Hepatocyte (in vitro differentiated cells): ENCODE measurements at places on chromosomes 3 and 15. TPM values are rescaled to one million over a fixed set of nuclear protein-coding genes. Genes with fewer than 3 reads are reported as not detected.

DNA sequence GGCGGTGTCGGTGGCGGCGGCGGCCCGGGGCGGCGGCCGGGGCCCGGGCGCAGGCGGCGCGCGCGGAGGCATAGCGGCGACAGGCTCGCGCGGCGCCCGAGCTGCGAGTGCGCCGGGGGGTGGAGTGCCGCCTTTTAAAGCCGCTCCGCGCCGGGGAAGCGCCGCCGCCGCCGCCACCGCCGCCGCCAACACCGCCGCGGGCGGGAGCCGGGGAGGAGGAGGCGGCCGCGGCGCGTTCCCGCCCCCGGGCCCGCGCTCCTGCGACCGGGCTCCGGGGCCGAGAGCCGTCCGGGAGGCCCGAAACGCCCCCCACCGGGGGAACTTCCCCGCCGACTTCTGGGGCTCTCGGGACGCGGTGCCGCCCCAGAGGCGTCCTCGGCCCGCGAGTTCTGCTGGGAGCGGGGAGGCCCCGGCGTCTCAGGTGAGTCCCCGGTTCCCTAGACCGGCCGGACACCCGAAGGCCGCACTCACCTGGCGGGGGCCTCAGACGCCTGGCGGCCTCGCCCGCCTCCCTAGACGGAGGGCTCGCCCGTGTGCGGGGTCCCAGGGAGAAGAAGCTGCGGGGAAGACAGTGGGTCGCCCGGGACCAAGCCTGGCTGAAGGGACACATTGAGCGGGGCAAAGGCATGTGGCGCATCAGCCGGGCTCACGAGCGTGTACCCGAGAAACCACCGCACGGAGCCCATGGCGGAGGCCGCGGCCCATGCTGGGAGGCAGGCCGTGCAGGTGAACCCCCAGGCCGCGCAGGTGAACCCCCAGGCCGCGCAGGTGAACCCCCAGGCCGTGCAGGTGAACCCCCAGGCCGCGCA lies at the start of gene PCSK6:
PCSK6 (minus strand) TSS at position 109 of the 809 bp plus-strand sequence; CDS start at position 72, 37 bp downstream.
- H3K36me3 ChIP-seq: no peaks in the 10 kb centered on the region
- peak; percentile 69 for DNase-seq
- H3K4me3 ChIP-seq: peak within 1 kb of the TSS; percentile 16
- H3K4me1 ChIP-seq: no peaks in the 10 kb centered on the region
- H3K27ac ChIP-seq: no peak within 1 kb of the TSS

DNA sequence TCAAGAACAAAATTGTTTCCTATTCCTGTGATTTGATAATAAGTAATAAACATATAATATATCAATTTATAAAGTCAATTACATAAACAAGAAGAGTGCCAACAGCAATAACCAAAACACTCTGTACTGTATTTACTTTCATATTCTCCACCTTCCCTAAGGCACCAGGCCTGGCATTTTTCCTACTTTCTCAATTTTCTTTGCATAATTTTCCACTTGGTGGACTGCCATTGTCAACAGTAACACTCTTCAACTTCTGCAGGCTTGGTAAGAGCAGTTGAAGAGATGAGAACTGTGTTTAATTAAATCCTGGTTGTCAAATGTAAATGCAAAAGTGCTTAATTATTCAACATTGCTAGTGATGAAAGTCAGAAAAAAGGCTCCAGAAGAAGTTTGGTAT lies 229.8 kb upstream of the PLSCR5 start:
- DNase-seq: no peak
- no peak overlapping the region for H3K4me3 ChIP-seq
- no peaks in the 10 kb centered on the region for H3K36me3 ChIP-seq

DNA sequence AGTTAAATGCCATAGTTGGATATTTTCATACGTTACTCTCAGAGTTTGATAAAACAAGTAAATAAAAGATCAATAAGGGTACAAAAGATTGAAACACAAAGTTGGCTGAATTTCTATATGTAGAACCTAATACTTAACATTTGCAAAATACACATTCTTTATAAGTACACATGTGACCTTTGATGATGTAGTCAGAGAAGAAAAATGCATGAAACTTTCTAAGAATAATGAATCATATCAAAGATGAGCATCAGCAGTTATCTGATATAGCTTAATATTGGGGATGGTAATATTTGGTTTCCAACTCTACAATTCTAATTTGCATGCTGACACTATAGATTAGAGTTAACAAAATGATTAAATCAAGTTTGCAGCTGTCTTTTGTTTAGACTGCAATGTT lies 188.0 kb upstream of the TGFBR2 start:
- no peak for DNase-seq
- no peak overlapping the region for H3K4me3 ChIP-seq

- H3K4me3 ChIP-seq: no peak overlapping the region
- no peaks in the 10 kb centered on the region for H3K36me3 ChIP-seq
- H3K27me3 ChIP-seq: peaks cover 2% of the 10 kb centered on the region
- no peak overlapping the region for H3K27ac ChIP-seq
Measured at GRCh38 chr3:194798486-194798885, 112.8 kb downstream of the FAM43A start.

GRCh38 chr15:73617301-73617831 lies 15.8 kb downstream of the NPTN start:
- DNase-seq: no peak
- no peaks in the 10 kb centered on the region for H3K27me3 ChIP-seq
- peaks cover 21% of the 10 kb centered on the region for H3K4me1 ChIP-seq
- no peak overlapping the region for H3K27ac ChIP-seq
- no peaks in the 10 kb centered on the region for H3K36me3 ChIP-seq

The KLF15 gene
- 16.7 and 19.9 TPM in 2 replicates for total RNA-seq

DNA sequence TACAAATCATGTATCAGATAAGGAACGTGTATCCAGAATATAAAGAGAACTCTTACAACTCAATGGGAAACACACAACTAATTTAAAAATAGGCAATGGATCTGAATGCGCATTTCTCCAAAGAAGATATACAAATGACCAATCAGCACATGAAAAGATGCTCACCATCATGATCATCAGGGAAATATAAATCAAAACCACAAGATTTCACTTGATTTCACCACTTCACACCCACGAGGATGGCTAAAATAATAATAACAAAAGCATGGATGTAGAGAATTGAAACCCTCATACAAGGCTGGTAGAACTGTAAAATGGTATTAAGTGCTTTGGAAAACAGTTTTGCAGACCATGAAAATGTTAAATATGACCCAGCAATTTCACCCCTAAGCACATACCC lies 26.7 kb upstream of the SLC12A8 start:
- no peak overlapping the region for H3K27ac ChIP-seq
- H3K36me3 ChIP-seq: no peaks in the 10 kb centered on the region
- H3K27me3 ChIP-seq: no peaks in the 10 kb centered on the region
- H3K4me3 ChIP-seq: no peak overlapping the region
- no peak for DNase-seq

The TICRR gene
- total RNA-seq: 1.3 and 2.3 TPM in 2 replicates

DNA sequence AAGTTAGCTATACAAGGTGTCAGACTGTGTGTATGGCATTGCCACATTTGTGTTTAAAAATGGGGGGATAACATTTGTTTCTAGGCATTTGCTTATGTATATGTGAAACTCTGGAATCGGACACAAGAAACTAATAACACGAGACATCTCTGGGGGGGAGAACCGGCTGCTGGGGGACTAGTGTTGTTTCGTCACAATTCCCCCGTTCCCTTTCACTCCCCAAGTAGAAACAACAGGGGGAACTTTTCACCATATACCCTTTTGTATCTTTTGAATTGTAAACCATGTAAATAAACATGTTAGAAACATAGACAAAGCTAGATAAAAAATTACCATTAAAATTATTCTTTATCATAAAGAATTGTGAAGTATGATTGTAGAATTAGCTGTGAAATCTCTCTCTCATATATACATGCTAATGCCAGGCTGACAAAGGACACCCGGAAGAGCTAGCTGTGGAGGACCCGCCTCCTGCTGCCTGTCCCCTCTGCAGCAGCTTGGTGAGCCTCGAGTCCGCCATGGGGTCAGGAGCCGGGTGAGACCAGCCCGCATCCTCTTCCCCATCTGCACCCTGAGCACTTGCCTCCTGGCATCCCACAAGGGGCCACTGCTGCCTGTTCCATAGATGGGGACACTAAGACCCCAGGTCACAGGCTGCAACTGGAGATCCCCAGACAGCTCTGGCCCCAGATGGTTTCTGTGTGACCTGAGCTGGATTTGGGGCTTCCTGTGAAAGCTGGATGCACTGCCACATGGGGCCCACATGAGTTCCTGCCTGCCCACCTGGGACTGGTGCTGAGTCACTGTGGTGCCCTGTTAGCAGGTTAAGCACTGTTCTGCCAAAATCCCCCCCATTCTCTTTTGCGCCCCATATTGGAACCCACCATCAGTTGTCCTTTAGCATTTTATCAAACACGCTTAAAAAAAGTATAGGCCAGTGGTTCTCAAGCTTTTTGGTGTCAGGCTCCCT lies 91.6 kb downstream of the IQSEC1 start:
- no peak for DNase-seq
- no peak overlapping the region for H3K4me3 ChIP-seq
- H3K27ac ChIP-seq: no peak overlapping the region
- peaks cover 2% of the 10 kb centered on the region for H3K4me1 ChIP-seq
- H3K27me3 ChIP-seq: no peaks in the 10 kb centered on the region

DNA sequence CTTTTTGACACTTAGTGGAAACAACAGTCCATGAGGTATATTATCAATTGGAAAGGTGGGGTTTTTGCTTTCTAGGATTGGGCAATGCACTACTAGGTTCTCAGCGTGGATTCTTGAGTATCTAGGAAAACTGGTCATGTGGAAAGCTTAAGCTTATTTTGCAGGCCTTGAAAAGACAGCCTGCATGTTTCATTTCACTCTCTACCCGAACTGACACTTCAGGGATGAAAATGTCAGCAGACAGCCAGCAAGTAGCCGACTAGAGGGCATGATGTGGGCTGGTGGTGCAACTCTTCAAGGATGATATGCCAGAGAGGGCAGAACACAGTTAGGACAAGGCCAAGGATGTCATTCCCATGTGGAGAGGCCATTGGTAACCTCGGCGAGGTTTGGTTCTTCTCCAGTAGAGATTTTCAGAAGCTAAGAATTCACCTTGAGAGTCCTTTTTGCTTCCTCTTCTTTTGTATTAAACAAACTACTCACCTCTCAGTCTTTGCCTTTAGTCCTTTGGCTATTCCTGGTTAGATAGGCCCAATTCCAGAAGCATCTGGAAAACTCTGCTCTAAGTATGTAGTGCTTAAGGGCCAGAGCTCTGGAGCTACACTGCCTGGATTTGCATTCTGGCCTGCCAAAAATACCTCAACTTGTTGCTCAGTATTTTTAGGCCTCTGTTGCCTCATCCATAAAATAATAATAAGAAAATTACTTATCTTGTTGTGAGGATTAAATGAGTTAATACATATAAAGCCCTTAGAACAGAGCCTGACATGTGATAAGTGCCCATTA lies 17.9 kb downstream of the LPP start:
- H3K36me3 ChIP-seq: no peaks in the 10 kb centered on the region
- peak overlapping the region; percentile 74 for H3K27ac ChIP-seq

- H3K27me3 ChIP-seq: no peaks in the 10 kb centered on the region
- no peak overlapping the region for H3K4me3 ChIP-seq
- no peak for DNase-seq
- H3K36me3 ChIP-seq: no peaks in the 10 kb centered on the region
Measured at GRCh38 chr3:193271101-193271840, 30.2 kb downstream of the PLAAT1 start.

DNA sequence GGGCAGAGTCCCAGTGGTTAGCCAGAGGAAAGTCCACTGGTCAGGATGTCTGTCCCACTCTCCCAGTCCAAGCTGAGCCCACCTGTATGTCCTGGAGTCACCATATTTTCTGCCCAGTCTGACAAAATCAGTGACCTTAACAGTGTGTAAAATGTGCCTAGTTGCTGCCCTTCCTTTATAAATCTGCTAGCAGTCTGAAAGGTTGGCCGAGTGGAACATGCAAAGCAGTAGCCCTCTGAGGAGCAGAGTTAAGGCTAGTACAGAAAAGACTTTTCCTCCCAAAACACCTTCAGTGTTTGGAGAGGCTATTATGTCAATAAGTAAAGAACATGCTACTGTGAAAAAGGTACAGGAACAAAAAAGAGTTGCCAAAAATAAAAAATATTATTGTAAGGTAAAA lies 15.3 kb downstream of the TTC21A start:
- no peaks in the 10 kb centered on the region for H3K36me3 ChIP-seq
- DNase-seq: no peak
- H3K27ac ChIP-seq: no peak overlapping the region
- no peaks in the 10 kb centered on the region for H3K27me3 ChIP-seq
- no peak overlapping the region for H3K4me3 ChIP-seq

DNA sequence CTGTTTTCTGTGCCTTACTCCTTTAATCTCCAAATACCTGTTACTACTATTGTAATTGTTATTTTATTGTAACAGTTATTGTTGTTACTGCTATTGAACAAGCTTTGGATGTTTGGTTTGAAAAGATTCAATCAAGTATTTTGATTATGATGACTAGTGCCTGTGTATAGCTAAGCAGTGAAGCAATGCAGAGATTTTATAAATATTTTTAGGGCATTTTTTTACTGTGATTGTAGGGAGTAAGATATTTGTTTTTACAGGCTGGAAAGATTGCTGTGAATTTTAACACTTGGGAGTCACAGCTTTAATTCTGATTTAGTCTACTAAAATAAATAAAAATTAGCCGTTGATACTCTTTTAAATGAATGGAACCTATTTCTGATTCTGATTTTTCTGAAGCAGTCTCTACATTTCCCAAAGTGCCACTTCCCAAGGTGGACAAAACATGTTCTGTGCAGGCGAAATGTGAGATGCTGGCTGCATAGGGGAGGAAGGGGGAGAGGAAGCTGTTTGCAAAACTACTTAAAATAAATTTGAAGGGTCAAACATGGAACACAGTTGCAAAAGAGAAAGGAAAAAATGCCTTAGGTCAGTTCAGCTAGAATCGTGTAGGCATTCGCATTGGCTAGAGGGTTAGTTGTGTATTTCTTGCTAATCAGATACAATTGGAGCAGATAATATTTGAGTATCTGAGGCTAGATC lies 25.7 kb downstream of the EEFSEC start:
- no peaks in the 10 kb centered on the region for H3K36me3 ChIP-seq
- H3K4me1 ChIP-seq: peaks cover 15% of the 10 kb centered on the region
- H3K4me3 ChIP-seq: no peak overlapping the region
- H3K27me3 ChIP-seq: no peaks in the 10 kb centered on the region
- DNase-seq: no peak

GRCh38 chr3:141227752-141228151 lies 3.9 kb upstream of the PXYLP1 start:
- no peaks in the 10 kb centered on the region for H3K36me3 ChIP-seq
- H3K4me1 ChIP-seq: peaks cover 20% of the 10 kb centered on the region
- no peak overlapping the region for H3K4me3 ChIP-seq
- H3K27me3 ChIP-seq: no peaks in the 10 kb centered on the region

DNA sequence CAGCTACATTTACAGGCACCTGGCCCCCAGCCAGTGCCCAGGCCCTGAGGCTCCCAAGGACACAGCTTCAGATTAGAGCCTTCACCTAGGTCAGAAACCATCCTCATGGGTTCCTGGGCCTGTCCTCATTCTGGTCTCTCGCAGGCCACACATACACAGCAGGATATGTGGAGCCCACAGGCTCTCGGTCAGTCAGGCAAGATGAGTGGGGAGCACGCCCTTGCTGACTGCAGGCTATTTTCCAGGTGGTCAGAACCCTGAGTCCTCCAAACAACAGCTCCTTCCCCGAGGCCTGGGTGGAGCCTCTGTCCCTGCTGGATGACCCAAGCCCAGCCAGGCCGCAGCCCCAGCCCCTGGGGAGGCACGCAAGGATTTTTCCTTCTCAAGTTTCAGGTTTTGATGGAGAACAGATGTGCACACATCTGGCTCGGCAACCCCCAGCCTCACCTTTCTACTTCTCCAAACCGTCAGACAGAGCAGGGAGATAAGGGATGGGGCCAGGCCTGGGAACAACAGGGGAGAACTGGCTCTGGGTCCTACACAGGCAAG lies 1.6 kb downstream of the STRA6 start:
- H3K36me3 ChIP-seq: no peaks in the 10 kb centered on the region
- no peak overlapping the region for H3K4me3 ChIP-seq
- peak overlapping the region; percentile 79 for H3K27ac ChIP-seq
- peaks cover 57% of the 10 kb centered on the region for H3K4me1 ChIP-seq
